Stimulated activated CD8-positive, alpha-beta memory T cell treated with anti-CD3 and anti-CD28 coated beads, Interleukin-2, amount 100 ng/mL, for 1 hour (primary cell): ENCODE measurements at places on chromosomes 2 and 18.

- no peak for DNase-seq
These were observed 18.7 kb upstream of the TFCP2L1 start for GRCh38 chr2:121303531-121304263.

GRCh38 chr2:21032338-21033236 is 11.3 kb downstream of the APOB start:
- DNase-seq = no peak

- DNase-seq = no peak
These were observed 46.4 kb upstream of the SIX3 start for GRCh38 chr2:44895061-44895460.

- no peak for DNase-seq
These were observed 834.9 kb upstream of the SLC39A10 start for GRCh38 chr2:194822097-194822496.

DNA sequence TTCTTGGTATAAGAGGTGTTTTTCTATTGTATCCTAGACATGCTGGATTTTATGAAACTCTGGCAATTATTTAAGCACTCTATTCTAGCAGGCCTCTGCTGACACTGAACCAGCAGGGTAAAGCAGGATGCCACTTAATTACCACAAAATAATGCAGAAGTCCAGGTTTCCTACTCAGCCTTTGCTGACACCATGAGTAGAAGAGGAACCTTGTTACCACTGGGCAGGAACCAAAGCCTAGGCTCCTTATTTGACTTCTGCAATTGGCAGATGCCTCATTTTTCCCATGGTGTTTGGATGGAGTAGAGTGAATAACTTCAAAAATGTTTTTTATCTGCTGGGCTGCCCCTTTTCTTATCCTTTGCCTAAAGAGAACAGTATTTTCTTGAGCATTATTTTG is 60.8 kb downstream of the THNSL2 start:
- DNase-seq = no peak

- DNase-seq = no peak
These were observed 33.4 kb upstream of the HNRNPA3 start for GRCh38 chr2:177179227-177179626.

DNA sequence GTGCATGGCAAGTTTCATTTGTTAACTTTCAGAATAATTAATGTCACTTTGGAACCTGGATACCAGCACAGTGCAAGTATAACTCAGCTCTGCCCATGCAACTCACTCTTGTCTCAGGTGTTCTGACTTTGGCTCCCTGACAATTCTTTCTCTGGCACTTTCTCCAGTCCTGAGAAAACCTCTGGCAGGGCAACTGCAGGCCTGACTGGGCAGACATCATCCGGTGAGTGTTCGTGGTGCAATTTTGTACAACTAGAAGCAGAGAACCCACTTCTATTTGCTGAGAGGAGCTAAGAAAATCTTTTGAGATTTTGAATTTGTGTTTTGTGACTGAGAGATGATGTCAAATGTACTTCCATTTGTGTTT is 143.0 kb downstream of the AQP4 start:
- no peak for DNase-seq

DNA sequence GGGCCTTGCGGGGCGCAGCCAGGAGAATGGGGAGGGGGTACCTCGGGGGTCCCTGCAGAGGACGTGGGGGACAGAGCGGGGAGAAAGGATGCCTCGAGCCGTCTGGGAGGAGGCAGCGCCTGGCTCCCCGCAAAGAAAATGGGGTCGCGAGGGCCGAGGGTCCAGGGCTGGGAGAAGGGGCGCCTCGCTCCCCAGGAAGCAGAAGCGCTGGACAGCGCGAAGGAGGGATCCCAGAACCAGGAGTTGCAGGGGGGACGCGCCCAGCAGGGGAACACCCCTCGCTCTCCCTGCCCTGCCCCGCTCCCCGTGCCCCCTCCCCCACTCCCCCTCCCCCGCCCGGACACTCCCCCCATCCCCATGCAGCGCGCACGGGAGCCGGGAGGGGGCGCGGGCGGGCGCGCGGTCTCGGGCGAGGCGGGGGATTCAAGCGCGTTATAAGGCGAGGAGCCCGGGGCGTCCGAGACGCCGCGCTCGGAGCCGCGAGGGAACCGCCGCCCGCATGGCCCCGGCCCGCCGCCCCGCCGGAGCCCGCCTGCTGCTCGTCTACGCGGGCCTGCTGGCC is at the start of gene ERFE:
TSS of gene ERFE (plus strand) at position 462 of the 562 bp plus-strand sequence. CDS start at position 500, 38 bp downstream.
- DNase-seq = no peak

- DNase-seq = no peak
These were observed 174.1 kb upstream of the ALPP start for GRCh38 chr2:232204457-232204931.

DNA sequence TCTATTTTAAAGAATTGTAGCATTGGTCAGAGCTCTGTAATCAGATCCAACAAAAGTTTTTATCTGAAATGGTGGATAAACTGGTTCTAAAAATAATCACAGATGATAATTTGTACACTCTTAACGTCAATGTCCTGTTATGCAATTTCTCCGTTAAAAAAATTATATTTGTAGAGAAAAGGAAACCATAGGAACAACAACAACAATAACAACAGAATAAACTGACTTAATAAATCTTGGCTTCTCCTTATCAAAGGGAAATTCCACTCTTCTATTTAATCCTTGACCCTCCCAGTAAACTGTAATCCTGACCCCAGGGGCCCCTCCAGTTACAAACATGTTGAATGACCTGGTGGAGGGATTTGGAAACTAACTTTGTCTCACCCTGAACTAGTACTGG is 78.6 kb upstream of the ZFP36L2 start:
- DNase-seq = no peak

GRCh38 chr2:141767051-141767450 is 363.8 kb downstream of the LRP1B start:
- no peak for DNase-seq

DNA sequence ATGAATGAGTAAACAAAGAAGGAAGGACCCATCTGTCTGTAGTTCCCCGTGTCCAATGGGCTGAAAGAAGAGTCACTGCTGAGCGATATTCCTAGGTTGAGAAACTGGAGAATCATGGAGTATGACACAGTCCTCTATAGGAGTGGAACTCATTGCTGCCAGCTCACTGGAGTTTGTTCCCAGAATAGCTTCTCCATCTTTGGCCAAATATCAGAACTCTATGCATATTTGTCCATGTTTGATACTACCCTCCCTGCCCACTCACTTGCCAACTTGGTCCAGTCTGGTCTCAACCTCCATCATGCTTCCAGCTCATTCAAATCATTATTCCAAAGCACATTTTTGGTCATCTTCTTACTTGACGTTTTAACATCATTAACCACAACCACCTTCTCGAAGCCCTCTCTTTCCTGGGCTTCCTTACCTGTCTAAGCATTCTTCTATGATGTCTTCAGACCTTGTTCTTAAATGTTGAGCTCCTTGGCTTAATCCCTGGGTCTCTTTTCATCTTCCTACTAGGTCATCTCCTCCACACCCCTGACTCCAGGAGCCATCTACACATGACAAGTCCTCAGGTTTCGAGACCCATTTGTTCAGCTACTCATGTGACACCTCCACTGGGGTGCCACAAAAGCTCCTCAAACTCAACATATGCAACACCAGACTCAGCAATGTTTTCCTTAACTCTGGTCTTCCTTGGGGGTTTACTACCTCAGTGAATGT is 221.6 kb downstream of the MYCN start:
- no peak for DNase-seq

- DNase-seq = no peak
These were observed 28.8 kb upstream of the GPR55 start for GRCh38 chr2:230953845-230954244.

DNA sequence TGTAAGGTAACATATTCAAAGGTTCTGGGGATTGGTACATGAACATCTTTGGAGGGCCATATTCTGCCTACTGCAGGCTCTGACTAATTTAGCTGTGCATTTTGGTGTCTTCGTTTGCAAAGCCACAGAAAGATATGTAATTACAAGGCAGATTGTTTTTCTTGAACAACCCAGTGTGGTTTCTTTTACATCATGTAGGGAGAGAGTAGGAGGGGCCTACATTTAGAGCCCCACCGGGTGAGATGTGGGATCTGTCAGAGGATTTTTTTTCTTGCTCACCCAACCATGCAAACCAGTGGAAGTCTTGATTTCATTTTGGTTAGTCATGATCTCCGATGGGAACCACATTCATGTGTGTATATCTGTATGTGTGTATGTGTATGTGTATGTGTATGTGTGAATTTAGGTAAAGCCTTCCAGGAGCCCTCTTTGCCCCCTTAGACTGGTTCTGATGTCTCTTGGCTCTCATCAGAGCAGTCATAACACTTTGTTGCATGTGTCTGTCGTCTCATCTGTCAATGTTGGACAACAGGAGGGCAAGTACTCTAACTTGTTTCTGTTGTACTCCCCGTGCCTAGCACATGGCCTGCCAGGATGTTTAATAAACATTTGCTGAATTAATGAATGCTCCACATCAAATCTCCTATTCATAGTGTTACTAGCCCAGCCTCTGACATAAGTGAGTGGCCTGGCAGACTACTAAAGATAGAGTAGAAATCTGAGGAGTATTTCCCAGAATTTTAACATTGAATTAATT is 239.9 kb downstream of the MTX2 start:
- no peak for DNase-seq

GRCh38 chr2:216555274-216555673 is 56.6 kb downstream of the RPL37A start:
- no peak for DNase-seq

GRCh38 chr2:88871336-88871735 is 179.9 kb downstream of the RPIA start:
- DNase-seq = no peak

- no peak for DNase-seq
These were observed 39.4 kb upstream of the MAP4K3 start for GRCh38 chr2:39476524-39476923.

GRCh38 chr2:196383799-196384198 is 212.4 kb upstream of the STK17B start:
- DNase-seq = no peak

- DNase-seq = no peak
These were observed 34.3 kb downstream of the MSH2 start for GRCh38 chr2:47437287-47437686.

DNA sequence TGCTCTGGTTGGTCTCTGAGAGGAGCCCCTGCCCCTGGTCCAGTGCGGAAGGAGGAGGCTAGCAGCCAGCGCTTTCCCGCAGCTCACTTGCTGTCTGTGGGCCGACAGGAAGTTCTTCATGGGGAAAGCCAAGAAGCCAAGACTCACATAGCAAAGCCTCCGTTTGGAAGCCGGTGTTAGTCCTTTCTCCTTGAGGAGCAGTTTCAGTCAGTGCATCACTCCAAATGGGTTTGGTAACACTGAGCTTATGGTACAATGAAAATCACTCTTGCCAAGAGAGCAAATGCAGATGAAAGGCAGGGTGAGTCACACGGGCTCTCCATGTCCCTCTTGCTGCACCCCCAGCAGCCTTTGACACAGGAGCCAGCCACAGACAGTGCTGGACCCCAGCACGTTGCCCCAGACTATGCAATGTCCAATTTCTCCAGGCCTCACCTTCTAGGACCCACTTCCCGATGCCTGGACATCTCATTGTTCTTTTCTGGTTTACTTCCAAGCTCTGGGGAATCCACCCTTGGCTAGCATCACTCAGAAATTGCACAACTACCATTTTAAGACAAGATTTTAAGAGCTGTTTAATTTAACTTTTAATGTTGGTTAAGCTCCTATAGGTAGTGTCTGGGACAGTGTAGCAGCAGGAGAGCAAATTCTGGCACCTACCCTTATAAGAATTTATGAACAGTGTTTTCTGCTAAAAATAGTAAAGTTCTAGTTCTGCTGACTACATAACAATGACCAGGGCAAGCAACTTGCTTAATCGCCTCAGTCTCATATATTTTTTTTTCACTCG is 174.9 kb downstream of the ASB1 start:
- no peak for DNase-seq

- no peak for DNase-seq
These were observed 14.8 kb downstream of the SPRED2 start for GRCh38 chr2:65417509-65418085.

- no peak for DNase-seq
These were observed 74.3 kb downstream of the LYPD1 start for GRCh38 chr2:132595693-132596092.

GRCh38 chr2:25365241-25365640 is 23.5 kb upstream of the DNMT3A start:
- DNase-seq = no peak

DNA sequence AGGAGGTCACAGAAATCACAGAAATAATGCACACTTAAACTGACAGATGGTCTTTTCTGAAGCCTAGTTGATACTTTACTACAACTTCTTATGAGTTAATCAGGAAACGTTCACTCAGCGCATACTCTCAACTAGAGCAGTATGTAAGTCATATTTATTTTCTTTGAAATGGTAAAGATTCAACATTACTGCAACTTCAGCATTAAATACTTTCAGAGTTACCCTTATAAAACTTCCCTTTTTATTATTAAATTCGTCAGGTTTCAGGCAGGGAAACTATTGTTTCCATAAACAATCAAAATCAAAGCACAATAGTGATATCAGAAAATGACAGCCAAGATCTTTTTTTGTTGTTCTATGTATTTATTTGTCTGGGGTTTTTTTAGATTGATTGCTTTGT is 222.6 kb upstream of the RND3 start:
- DNase-seq = no peak

- no peak for DNase-seq
These were observed 5.1 kb downstream of the SMIM21 start for GRCh38 chr18:75422341-75422910.

GRCh38 chr2:208297961-208298360 is 31.9 kb downstream of the PIKFYVE start:
- DNase-seq = no peak

GRCh38 chr2:231189571-231190495 is 8.6 kb upstream of the ARMC9 start:
- no peak for DNase-seq

GRCh38 chr2:95054016-95054415 is 28.5 kb downstream of the MAL start:
- no peak for DNase-seq

DNA sequence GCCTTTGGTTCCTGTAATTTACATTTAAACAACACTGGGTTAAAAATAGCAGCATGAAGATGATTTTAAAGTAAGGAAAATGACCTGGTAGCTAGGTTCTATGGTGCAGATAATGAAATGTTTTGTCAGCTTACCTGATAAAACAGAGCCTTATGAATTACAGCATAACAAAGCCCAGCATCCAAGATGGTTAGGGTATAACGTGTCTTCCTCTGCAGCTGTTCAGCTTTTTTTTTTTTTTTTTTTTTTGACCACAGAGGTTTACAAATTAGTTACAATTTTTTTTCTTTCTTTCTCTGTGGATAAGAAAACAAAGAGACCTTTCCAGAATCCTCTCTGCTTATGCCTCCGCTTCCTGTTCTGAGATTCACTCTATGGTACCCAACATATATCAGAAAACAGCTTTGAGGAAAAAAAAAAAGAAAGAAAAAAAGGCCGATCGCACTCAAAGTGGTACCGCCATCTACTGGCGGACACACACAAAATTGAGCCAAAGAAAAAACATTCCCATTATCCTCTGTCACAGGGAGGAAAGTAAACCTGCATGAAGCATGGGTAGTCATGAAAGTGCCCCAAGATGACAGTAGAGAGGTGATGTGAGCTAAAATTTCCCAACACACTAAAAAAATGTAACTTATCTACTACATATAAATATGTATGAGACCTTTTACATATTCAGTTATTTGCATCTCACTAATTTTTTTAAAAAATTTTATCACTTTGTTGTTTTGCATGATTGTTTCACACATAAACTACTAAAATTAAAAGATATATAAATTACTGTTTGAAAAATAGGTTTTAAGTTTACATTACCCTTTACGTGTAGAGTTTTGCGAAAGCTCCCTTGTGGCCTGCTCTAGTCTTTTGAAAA is at the start of gene SCN3A:
TSS of gene SCN3A (minus strand) at position 362 of the 871 bp plus-strand sequence. CDS start 27,656 bp downstream, outside the sequence.
- no peak for DNase-seq

GRCh38 chr2:128308889-128309279 is 9.8 kb downstream of the HS6ST1 start:
- DNase-seq = no peak

GRCh38 chr2:29951576-29951975 is 30.2 kb upstream of the ALK start:
- no peak for DNase-seq
